ENCODE measurements at places on chromosomes 5 and 9.

- no peak for DNase-seq
Observed at GRCh38 chr5:138955013-138955660, 80.0 kb upstream of the LRRTM2 start.

DNA sequence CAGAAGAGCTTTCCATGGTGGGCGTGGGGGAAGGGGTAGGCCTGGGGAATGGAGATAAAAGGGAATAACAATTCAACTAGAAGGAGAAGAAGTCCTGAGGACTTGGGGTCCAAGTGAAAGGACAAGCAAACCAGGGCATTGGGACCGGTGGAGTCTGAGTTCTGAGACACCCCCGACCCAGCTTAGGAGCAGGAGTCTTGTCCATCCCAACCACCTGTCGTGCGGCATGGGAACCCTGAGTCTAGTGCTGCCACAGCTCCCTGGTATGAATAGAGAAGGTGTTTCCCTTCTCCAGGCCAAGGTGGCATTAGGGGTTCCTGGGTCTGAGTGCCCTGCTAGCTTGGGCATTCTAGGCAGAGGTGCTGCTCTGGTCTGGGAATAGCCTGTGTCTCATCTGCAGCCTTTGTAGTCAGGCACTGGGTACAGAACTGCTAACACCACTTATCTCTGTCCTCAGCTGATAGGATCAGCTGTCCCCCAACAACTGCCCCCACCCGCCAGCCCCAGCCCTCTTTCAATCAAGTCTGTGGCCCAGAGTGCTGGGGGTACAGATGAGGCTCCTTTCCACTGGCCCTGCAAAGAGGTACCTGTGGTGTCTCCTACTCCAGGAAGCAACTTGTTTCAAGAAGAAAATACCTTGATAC lies 9.9 kb downstream of the HNRNPAB start:
- no peak for DNase-seq

- DNase-seq: peak; percentile 4
Observed at GRCh38 chr5:125607018-125607417, 816.2 kb upstream of the GRAMD2B start.

GRCh38 chr9:27467486-27467885 lies 56.6 kb upstream of the IFNK start:
- DNase-seq: no peak
